ENCODE measurements at places on chromosomes 3 and 15. TPM values are rescaled to one million over a fixed set of nuclear protein-coding genes. Genes with fewer than 3 reads are reported as not detected.

The RLBP1 gene
- not detected for total RNA-seq

The C15orf62 gene
- total RNA-seq, result 1.1 TPM

The NMNAT3 gene
- 0.55 TPM for total RNA-seq

The SNURF gene
- total RNA-seq, result 6.2 TPM

The TM4SF18 gene
- not detected for total RNA-seq

The LIPH gene
- not detected for total RNA-seq

The CHRFAM7A gene
- total RNA-seq, result 2.3 TPM

DNA sequence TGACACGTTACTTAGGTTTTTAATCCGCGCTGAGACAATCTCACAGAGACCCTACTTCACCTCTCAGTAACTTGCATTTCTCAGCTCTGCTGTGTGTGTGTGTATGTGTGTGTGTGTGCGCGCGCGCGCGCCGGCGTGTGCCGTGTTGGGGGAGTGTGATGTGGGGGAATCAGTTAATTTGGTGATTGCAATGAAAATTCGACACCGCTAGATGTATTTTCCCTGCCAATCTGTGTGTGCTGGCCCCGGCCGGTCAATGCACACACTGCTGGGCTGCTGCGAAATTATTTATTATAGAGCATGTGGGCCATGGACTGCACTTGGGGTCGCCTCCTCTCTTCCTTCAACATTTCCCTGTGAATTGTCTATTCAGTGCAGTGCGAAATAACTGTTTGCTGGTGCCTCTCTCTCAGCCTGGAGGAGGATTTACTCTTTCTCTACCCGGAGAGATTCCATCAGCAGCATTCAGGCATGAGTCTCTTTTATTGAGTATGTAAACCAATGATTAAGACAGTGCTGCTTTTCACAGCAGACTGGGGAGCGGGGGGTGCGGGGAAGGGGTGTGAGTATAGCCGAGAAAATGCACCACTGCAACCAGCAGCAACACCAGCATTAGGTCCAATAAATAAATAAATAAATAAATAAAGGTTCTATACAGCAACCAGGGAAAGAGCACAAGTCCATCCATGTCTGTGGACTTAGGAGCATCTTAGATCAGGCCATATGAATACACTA is 2.9 kb downstream of the CADM2 start:
- H3K27me3 ChIP-seq, result peaks cover 27% of the 10 kb centered on the region
- no peak overlapping the region for H3K4me3 ChIP-seq
- no peak for DNase-seq
- no peaks in the 10 kb centered on the region for H3K36me3 ChIP-seq
- H3K27ac ChIP-seq, result no peak overlapping the region
- peaks cover 11% of the 10 kb centered on the region for H3K4me1 ChIP-seq

GRCh38 chr3:44568561-44568960 is 13.6 kb downstream of the ZKSCAN7 start:
- DNase-seq, result no peak
- H3K27me3 ChIP-seq, result no peaks in the 10 kb centered on the region
- H3K4me3 ChIP-seq, result no peak overlapping the region
- H3K4me1 ChIP-seq, result no peaks in the 10 kb centered on the region

- DNase-seq, result no peak
- no peaks in the 10 kb centered on the region for H3K4me1 ChIP-seq
Measured at GRCh38 chr3:146343551-146343950, 92.6 kb upstream of the PLSCR4 start.

GRCh38 chr3:173191611-173192010 is 50.6 kb upstream of the SPATA16 start:
- H3K27me3 ChIP-seq, result no peaks in the 10 kb centered on the region
- H3K4me3 ChIP-seq, result no peak overlapping the region
- no peak for DNase-seq

DNA sequence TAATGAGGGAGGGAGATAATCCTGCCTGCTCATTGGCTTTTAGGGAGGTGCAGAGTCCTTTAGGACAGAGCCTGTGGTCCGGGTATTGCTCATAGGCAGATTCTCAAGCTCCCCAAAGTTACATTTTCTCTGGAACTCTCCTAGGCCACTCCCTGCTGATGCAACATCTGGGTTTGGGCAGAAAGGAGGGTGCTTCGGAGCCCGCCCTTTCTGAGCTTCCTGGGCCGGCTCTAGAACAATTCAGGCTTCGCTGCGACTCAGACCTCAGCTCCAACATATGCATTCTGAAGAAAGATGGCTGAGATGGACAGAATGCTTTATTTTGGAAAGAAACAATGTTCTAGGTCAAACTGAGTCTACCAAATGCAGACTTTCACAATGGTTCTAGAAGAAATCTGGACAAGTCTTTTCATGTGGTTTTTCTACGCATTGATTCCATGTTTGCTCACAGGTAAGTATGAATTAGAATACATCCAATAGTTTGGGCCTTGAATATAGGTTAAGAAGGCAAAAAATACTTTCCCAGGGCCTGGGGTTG is at the start of gene IL20RB:
IL20RB (plus strand) TSS at position 233 of the 538 bp plus-strand sequence; CDS start at position 364, 131 bp downstream.
- peaks cover 4% of the 10 kb centered on the region for H3K36me3 ChIP-seq
- H3K4me1 ChIP-seq, result peaks cover 4% of the 10 kb centered on the region
- H3K27ac ChIP-seq, result no peak within 1 kb of the TSS
- H3K4me3 ChIP-seq, result no peak within 1 kb of the TSS
- no peaks in the 10 kb centered on the region for H3K27me3 ChIP-seq

- H3K4me3 ChIP-seq, result no peak overlapping the region
- no peaks in the 10 kb centered on the region for H3K4me1 ChIP-seq
- H3K27me3 ChIP-seq, result no peaks in the 10 kb centered on the region
- no peaks in the 10 kb centered on the region for H3K36me3 ChIP-seq
Measured at GRCh38 chr3:82103241-82103640, 341.8 kb upstream of the GBE1 start.

- peak; percentile 70 for DNase-seq
- H3K4me3 ChIP-seq, result no peak overlapping the region
- H3K27ac ChIP-seq, result peak overlapping the region; percentile 78
- peaks cover 34% of the 10 kb centered on the region for H3K4me1 ChIP-seq
Measured at GRCh38 chr3:52291508-52292181, 4.0 kb downstream of the GLYCTK start.

DNA sequence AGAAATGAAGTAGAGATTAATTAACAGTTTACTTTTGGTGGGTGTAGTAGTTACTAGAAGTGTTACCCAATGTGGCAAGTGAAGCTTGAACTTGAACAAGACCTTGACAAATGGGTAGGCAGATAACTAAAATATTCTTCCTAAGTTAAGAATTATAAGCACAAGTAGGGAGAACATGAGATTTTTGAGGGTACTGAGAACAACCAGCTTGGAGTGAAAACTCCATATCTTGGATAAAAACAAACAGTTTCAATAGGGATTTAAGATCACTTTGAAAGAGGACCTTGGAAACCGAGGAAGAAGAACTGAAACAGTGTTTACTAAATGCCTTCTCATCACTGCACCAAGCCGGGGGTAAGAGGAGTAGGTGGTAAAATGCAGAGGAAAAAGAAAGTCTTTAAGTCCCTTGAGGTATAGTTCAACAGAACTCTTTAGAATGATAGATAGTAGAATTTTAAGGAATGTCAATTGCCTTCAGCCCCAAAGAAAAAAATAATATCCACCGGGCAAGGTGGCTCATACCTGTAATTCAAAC is 496.7 kb downstream of the NAALADL2 start:
- DNase-seq, result no peak
- no peaks in the 10 kb centered on the region for H3K4me1 ChIP-seq
- no peak overlapping the region for H3K27ac ChIP-seq
- no peaks in the 10 kb centered on the region for H3K27me3 ChIP-seq

GRCh38 chr3:78831446-78831972 is 936.3 kb downstream of the ROBO1 start:
- H3K27me3 ChIP-seq, result no peaks in the 10 kb centered on the region
- no peaks in the 10 kb centered on the region for H3K4me1 ChIP-seq
- H3K36me3 ChIP-seq, result no peaks in the 10 kb centered on the region
- no peak overlapping the region for H3K4me3 ChIP-seq
- no peak overlapping the region for H3K27ac ChIP-seq
- DNase-seq, result no peak

GRCh38 chr3:5607581-5607980 is 420.1 kb downstream of the EDEM1 start:
- no peaks in the 10 kb centered on the region for H3K4me1 ChIP-seq
- H3K27me3 ChIP-seq, result no peaks in the 10 kb centered on the region
- DNase-seq, result no peak
- H3K36me3 ChIP-seq, result no peaks in the 10 kb centered on the region
- no peak overlapping the region for H3K27ac ChIP-seq
- no peak overlapping the region for H3K4me3 ChIP-seq

DNA sequence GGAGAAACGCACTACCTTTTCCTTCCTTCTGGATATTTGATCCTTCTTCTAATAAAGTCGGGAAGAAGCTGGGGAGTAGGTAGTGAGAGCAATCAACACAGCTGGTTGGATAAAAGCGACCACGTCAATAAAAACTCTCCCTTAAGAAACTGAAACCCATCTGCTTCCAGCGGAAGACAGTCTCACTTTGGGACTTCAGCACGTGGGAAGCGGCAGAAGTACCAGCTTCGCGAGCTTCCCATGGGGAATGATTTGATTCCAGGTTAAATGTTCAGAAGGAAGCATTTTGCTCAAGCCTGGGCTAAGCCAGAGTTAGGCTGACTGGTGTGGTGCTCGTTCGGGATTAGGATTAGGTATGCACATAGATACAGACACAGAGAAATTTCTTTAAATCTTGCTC is 262.3 kb upstream of the LYSMD4 start:
- no peaks in the 10 kb centered on the region for H3K4me1 ChIP-seq
- H3K36me3 ChIP-seq, result no peaks in the 10 kb centered on the region
- no peak overlapping the region for H3K27ac ChIP-seq
- H3K27me3 ChIP-seq, result no peaks in the 10 kb centered on the region

- H3K4me3 ChIP-seq, result no peak overlapping the region
- no peaks in the 10 kb centered on the region for H3K36me3 ChIP-seq
- no peaks in the 10 kb centered on the region for H3K4me1 ChIP-seq
Measured at GRCh38 chr15:83973816-83974215, 261.8 kb upstream of the GOLGA6L4 start.

DNA sequence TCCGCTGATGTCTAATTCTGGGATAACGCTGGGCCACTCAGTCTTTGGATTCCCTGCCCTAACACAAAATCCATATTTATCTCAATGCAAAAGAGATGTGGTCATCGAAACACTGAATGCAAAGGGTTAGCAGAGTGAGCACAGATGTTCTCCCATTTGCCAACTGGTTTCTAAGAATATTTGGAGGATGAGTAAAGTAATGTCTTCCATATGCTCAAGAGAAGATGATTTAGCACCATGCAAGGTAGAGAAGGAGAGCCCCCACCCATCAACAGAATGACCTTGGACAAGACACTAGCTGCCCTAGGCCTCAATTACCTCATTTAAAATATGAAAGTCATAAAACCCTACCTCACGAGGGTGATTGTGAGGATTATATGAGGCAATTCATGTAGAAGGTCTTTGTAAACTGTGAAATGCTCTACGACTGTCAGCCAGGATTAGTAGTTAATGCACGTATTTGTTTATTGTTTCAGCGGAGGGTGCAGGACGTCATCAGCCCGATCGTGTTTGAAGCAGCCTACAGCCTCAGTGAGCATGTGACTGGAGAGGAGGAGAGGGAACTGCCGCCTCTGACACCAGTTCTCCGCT is 232.9 kb upstream of the CTDSPL start:
- no peak overlapping the region for H3K27ac ChIP-seq
- no peaks in the 10 kb centered on the region for H3K36me3 ChIP-seq
- H3K4me3 ChIP-seq, result no peak overlapping the region
- DNase-seq, result no peak
- H3K4me1 ChIP-seq, result no peaks in the 10 kb centered on the region
- H3K27me3 ChIP-seq, result no peaks in the 10 kb centered on the region

GRCh38 chr3:157416347-157417087 is 20.1 kb upstream of the PTX3 start:
- no peak for DNase-seq
- no peaks in the 10 kb centered on the region for H3K4me1 ChIP-seq
- H3K4me3 ChIP-seq, result no peak overlapping the region
- no peak overlapping the region for H3K27ac ChIP-seq

- H3K36me3 ChIP-seq, result peaks cover 3% of the 10 kb centered on the region
- H3K4me1 ChIP-seq, result no peaks in the 10 kb centered on the region
- no peak for DNase-seq
- peaks cover 16% of the 10 kb centered on the region for H3K27me3 ChIP-seq
- no peak overlapping the region for H3K4me3 ChIP-seq
Measured at GRCh38 chr15:70337277-70338186, 239.8 kb upstream of the TLE3 start.
